NCI-H1105 (cell line): ENCODE measurements at places on chromosomes 3 and 15.

- DNase-seq, result peak; percentile 58
Observed at GRCh38 chr3:193831495-193832455, 238.8 kb downstream of the OPA1 start.

GRCh38 chr3:18765662-18766061 lies 340.5 kb upstream of the SATB1 start:
- DNase-seq, result no peak

DNA sequence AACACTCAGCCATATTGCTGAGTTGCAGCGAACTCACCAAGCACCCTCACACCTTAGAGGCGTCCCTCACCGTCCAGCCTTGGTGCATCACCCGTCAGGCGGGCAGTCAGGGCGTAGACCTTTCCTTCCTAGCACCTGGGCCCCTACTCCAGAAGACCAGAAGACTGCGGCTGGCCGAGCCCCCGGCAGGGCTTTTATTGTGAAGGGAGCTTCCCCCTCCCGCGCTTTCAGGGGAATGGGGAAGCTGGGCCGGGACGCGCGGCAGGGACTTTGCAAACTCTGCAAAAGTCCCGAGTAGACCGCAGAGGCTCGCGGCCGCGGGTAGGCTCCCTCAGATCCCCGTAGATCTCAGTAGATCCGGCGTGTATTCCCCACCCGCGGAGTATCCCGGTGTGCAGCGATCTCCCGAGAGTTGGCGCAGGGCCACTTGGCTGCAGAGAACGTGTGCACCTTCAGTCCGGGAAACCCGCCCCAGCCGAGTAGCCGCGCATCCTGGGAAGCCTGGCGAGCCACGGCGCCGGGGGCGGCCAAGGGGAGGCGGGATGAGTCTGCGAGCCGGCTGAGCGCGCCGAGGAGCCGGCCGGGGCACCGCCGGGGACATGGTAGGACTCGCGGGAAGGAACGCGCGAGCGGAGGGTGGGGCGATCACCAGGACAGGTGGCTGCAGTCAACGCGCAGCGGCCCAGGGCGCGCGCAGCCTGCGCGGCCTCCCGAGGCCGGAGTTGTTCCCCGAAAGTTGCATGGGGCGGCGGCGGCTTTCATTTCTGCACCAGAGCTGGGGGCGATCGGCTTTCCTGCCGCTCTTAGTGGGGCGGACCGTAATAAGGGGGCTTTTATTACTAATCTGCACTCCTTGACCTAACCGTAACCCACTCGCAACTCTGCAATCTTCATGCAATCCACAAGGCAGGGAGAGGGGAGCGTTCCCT lies at the start of gene GASK1A:
GASK1A (plus strand) TSS at position 268 of the 929 bp plus-strand sequence; CDS start at position 600, 332 bp downstream.
- DNase-seq, result peak; percentile 11

- no peak for DNase-seq
Observed at GRCh38 chr15:80982205-80982604, 7.4 kb downstream of the MESD start.

DNA sequence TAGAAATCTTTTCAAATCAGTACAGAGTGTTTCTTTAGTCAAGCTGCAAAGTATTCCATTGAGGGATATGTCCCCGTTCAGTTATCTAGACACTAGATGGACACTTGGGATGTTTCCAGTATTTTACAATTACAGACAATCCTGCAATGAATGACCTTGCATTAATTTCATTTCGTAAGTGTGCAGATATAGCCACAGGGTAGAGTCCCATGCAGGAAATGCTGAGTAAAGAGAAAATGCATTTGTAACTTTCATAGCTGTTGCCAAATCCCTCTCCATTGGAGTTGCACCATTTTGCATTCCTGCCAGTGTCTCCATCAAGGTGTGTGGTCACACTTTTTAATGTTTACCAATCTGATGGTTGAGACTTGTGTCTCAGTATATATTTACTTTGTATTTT lies 92.5 kb downstream of the LIPC start:
- DNase-seq, result no peak

DNA sequence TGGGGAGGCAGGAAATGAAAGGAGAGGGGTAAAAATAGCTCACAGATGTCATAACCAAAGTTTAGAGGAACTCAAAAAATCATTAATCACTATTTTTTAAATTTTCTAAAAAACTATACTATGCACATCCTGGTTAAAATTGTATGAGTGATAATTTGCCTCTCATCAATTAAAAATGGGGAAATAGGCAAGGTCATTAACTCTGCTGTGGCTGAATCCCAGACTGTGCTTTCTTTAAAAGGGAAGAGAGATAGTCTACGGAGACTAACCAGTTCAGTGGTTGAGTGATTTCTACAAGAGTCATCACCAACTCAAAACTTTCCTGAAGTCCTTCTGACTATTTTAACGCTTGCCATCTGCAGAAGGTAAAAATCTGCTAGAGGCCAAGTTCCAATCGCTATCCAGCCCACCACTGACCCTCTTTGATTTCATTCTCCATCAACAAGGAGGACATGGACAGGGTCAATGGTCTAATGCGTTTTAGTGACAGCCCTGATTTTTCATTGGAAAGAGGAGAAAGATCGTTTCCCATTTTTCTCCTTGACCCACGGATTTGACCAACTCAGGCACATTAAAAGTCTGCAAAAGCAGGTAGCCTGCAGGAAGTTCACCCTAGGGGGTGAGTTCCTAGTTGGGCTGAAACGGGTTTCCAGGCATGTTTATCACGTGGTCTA lies 850 bp downstream of the SUCLG2 start:
- no peak for DNase-seq

- DNase-seq, result peak; percentile 45
Observed at GRCh38 chr15:86608461-86609205, 529.0 kb downstream of the AGBL1 start.

DNA sequence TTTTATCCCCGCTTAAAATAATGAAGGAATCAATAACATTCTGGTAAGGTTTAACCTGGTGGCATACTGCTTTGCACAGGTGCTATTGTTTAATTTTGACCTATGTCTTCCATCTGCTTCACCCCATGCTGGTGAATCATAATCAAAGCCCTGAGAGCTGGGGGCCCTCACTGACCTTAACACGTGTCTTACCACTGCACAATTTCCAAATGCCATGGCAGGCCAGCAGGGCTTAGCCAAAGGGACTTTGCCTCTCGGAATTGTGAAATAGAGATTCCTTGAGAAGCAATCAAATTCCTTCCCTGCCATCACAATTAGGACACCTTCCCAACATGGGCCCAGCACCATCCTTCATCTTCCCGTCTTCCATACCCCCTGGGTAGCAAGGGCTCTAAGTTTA lies 242.6 kb upstream of the THBS1 start:
- DNase-seq, result no peak

- DNase-seq, result peak; percentile 33
Observed at GRCh38 chr3:100463002-100463401, 29.4 kb upstream of the TMEM45A start.

DNA sequence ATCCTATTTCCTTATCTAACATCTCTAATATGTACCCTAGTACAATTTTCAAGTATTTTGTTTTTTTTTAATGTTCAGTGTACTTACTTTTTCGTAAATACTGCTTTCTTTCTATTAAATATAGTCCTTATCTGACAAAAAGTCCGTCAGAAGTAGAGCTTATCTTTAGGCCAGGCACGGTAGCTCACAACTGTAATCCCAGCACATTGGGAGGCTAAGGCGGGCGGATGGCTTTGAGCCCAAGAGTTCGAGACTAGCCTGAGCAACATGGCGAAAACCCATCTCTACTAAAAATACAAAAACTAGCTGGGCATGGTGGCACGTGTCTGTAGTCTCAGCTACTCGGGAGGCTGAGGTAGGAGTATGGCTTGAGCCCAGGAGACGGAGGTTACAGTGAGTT lies 41.1 kb downstream of the USP3 start:
- DNase-seq, result no peak

DNA sequence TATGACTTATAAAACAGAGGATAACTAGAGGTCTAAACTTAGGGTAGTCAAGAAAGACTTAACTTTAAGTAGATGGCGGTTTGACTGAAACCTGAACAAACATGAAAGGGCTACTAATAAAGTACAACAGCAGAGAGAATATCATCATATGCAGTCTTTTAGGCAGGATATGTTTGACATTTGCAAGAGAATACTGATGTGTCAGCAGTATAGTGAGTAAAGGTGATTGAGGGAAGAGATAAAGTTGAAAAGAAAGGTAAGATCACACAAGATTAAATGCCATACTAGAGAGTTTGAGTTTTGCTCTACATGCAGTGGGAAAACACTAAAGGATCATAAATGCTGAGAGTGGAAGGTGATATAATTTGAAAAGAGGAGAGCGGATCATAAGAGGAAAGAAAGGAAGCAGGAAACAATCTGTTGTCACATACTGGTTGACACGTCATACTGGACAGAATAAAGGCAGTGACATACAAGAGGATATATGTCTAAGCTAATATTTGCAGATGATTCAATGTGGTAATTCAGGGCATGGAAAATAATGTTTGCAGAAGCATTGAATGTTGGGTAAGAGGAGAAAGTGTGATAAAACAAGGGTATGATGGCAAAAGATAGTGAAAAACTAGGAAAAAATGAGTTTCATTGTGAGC lies 223.0 kb downstream of the EPHA6 start:
- DNase-seq, result no peak

GRCh38 chr3:98735296-98735695 lies 27.8 kb upstream of the ST3GAL6 start:
- no peak for DNase-seq

DNA sequence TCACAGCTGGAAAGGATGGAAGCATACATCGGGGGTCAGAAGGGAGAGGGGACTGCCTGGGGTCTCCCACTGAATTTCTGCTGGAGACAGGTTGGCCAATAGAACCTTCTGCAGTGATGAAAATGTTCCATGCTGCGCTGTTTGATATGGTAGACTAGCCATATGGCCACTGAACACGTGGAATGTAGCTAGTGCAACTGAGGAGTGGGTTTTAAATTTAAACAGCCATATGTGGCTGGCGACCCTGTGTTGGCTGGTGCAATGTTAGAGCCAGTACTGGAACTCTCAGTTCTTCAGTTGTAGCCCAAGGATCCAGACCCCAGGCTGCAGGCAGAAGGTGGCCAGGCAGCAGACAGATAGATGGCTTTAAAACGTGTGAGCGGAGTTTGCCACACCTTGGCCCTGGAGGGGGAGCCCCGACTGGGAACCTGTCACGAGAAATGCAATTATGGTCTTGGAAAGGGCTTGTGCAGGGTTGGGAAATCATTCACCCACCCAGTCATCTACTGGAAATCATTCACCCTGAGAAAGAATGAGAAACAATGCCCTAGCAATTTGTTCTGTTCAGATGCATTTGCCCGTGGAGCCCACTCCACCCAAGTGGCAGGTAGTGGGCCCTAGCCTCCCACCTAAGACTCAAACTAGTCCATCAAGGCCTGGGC lies 127.6 kb downstream of the FBLN2 start:
- no peak for DNase-seq

- DNase-seq, result no peak
Observed at GRCh38 chr15:80015156-80015555, 44.2 kb upstream of the BCL2A1 start.

DNA sequence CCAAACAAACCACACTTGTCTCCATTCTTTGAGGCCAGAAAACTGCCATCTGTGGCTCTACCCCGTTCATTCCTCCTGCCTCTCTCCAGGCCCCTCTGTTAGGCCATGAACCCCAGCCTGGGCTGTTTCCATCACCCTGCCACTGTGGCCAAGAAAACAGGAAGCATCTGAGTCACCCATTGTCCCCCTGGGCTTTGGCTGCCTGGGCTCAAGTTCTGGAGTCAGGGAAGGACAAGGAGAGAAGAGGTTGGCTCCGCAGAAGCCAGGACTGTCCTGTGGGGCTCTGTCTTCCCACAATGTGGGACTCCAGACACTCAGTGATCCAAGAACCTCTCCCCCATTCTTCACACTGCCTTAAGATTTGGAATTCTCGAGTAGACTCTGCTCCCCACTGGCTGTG lies 14.8 kb upstream of the LCTL start:
- DNase-seq, result no peak

DNA sequence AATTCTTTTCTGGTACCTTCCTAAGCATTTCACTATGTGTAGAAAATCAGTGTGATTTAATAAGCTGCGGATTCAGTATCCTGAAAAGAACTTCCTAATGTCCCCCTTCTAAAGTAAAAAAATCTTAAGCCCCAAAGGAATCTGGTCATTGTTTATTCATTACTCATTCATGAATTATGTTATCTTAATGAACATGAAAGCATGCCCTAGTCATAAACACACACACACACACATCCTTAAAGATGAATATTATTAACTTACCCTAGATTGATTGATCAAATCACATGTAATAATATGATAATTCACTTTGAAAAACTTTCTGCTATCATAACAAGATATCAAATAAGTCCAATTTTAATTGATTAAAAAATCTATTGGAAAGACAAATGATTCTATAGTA lies 96.4 kb upstream of the BFSP2 start:
- no peak for DNase-seq

GRCh38 chr15:42409011-42409410 lies 49.7 kb downstream of the CAPN3 start:
- no peak for DNase-seq

- no peak for DNase-seq
Observed at GRCh38 chr3:169792359-169792758, 19.2 kb downstream of the MYNN start.

DNA sequence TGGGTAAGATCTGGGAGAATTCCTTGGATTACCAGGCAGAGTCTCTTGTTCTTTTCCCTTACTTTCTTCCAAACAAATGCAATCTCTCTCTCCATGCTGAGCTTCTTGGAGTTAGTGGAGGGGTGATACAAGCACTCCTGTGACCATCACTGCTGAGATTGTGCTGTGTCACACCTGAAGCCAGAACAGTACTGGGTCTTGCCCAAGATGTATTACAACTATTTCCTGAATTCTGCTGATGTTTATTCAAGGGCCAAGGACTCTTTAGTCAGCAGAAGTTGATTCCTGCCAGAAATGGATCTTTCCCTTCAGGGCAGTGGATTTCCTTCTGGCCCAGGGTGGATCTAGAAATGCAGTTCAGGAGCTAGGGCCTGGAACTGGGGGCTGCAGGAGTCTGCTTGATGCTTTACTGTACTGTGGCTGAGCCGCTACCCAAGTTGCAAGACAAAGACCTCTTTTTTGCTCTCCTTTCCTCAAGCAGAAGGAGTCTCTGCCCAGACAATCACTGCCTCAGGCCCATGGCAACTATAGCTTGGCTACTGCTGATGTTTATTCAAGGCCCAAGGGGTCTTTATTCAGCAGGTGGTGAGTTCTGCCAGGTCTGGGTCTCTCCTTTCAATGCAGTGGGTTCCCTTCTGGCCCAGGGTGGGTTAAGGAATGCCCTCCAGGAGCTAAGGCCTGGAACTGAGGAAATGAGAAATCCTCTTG lies 98.8 kb downstream of the SH3GL3 start:
- DNase-seq, result no peak

GRCh38 chr3:21542656-21543379 lies 208.2 kb downstream of the ZNF385D start:
- no peak for DNase-seq

GRCh38 chr3:182124187-182124586 lies 412.5 kb downstream of the SOX2 start:
- DNase-seq, result no peak

DNA sequence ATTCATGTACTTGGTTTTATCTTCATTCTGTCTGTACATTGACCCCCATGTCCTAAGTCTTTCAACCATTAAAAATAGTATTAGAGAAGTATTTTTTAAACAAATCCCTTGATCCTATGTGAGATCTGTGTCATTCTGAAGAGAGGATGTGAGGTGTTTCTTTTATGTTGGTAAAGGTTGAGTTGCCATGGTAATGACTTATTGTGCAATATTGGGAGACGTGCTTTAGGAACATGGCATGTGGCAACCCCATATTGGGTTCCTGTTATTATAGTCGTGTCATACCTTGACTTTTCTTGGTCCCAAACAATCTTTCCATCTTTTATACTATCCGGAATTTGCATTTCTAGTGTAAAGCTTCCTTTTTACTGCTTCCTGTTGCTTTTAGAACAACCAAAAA lies 203.1 kb downstream of the KCNAB1 start:
- DNase-seq, result no peak

GRCh38 chr15:95394186-95395067 lies 936.1 kb upstream of the NR2F2 start:
- DNase-seq, result no peak
